CD4-positive, alpha-beta T cell treated with Interleukin-17A for 4 hours (primary cell): ENCODE measurements at places on chromosomes 1 and 21.
A peak's percentile ranks its signal among the peaks of the same experiment; 100 is the strongest.

GRCh38 chr1:197320991-197321531 is 53.0 kb downstream of the CRB1 start:
- DNase-seq = no peak

GRCh38 chr1:165344198-165344597 is 12.3 kb downstream of the LMX1A start:
- DNase-seq = no peak

GRCh38 chr1:6028042-6028850 is 17.4 kb upstream of the KCNAB2 start:
- peak; percentile 77 for DNase-seq

GRCh38 chr1:231563247-231563646 is 34.8 kb downstream of the TSNAX start:
- no peak for DNase-seq

- no peak for DNase-seq
Measured at GRCh38 chr1:18118491-18118890, 10.9 kb downstream of the IGSF21 start.

DNA sequence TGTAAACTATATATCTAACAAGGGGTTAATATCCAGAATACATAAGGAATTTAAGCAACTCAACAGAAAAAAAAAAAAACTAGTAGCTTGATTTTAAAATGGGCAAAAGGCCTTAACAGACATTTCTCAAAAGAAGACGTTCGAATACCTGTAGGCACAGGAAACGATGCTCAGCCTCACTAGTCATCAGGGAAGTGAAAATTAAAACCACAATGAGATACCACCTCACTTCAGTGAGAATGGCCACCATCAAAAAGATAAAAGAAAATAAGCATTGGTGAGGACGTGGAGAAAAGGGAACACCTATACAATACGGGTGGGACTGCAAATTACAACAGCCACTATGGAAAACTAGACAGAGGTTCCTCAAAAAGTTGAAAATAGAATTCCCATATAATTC is 37.3 kb downstream of the NPHP4 start:
- DNase-seq = no peak

- DNase-seq = no peak
Measured at GRCh38 chr1:199735660-199736059, 291.9 kb upstream of the NR5A2 start.

DNA sequence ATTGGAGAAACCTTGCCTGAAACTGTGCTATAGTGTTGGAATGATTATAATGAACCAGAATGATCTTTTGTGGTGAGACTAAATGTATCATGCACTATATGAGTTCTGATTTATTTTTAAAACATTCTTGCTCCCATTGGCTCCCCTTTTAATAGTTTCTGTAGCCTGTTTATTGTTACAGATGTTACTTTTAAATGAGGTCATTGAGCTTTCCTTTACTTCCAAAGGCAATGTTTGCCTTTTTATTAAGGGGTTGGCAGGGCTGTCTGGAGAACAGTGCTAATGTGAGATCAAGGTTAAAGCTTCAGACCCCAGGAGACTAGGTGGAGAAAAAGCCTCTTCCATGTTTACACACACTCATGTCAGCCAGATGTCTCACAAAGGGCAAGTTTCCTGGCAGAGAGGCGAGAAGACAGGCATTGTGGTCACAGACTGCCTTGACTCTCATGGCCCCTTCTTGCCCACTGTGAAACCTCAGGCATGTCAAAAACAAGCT is 120.6 kb upstream of the RAVER2 start:
- no peak for DNase-seq

DNA sequence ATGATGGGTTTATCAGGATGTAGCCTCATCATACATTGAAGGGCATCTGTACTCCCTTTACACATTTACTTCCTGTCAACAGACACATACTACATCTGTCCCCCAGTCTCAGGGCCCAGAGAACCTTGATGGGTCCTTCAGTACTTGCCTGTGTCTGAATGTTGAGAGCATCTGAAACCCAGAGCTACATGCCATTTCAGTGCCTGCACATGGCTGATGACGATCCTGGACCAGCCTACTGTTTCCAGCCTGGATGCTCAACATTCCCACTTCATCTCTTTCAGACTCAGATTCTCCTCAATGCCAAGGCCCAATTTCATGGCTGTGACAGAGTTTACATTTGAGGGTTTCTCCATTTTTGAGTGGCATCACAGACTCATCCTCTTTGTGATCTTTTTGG is at the start of gene OR10J4:
TSS of gene OR10J4 (plus strand) at position 301 of the 400 bp plus-strand sequence.
- DNase-seq = no peak

DNA sequence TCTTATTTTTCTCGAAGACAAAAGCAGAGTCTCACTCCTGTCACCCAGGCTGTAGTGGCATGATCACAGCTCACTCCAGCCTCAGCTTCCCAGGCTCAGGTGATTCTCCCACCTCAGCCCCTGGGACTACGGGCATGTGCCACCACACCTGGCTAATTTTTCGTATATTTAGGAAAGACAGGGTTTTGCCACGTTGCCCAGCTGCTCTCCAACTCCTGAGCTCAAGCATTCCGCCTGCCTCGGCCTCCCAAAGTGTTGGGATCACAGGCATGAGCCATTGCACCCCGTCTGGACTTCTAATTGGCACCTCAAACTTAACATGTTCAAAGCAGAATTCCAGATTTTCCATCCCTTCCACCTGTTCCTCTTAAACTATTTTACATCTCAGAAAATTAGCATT is 19.0 kb upstream of the LRRC8C start:
- no peak for DNase-seq

- DNase-seq = no peak
Measured at GRCh38 chr1:39416609-39417008, 74.8 kb upstream of the BMP8A start.

DNA sequence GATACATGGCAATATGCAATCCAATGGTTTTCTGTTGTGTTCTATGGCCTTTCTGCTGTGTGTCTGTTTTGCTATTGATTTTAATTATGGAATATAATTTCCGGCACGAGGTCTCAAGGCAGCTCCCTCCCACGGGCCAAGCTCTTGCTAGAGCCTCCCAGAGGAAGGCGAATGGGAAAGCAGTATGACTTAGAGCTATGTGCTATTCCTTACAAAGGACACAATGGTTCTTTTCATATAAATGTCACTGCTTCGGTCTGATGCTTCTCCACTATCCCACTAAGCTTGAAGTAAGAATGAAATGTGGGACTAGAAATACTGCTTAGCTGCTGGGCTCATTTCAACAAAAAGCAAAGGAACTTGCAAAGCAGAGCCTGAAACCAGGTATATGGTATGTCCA is 322.2 kb upstream of the BEND5 start:
- DNase-seq = no peak

DNA sequence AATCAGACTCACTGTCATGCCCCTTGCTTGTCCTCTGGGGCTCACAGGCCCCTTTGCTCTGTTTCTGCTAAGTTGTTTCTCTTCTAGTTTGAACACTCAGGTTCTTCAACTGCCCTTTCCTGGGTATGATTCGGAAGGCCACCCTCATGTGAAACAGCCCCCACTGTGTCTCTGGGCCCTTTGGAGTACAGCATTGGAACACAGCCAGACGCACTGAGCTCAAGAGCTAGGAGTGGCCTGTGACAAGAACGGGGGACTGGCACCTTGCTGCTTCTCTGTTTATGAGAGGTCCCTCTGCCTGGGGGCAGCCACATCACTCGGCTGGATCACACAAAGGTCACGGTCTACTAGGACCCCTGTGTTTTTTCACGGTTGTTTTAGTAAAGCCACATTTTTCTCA is 114.4 kb upstream of the ZC3H12A start:
- DNase-seq = no peak

- DNase-seq = peak; percentile 34
Measured at GRCh38 chr1:47444562-47445465, 7.0 kb downstream of the FOXD2 start.

DNA sequence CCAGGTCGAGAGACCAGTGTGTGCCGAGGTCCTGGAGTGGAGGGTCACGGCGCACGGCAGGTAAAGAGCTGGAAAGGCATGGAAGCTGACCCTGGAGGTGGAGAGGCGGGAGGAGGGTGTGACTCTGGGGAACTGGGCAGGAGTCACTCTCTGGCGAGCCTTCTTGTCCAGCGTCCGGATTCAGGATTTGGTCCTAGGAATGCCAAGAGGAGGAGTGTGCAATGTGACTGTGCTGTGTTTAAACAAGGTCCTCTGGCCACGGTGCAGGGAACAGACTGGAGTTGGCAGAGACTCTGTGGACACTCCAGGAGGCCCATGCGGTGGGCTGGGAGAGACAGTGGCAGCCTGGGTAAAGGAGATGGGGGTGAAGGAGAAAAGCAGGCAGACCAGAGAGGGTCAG is 64.2 kb upstream of the CASZ1 start:
- DNase-seq = no peak

DNA sequence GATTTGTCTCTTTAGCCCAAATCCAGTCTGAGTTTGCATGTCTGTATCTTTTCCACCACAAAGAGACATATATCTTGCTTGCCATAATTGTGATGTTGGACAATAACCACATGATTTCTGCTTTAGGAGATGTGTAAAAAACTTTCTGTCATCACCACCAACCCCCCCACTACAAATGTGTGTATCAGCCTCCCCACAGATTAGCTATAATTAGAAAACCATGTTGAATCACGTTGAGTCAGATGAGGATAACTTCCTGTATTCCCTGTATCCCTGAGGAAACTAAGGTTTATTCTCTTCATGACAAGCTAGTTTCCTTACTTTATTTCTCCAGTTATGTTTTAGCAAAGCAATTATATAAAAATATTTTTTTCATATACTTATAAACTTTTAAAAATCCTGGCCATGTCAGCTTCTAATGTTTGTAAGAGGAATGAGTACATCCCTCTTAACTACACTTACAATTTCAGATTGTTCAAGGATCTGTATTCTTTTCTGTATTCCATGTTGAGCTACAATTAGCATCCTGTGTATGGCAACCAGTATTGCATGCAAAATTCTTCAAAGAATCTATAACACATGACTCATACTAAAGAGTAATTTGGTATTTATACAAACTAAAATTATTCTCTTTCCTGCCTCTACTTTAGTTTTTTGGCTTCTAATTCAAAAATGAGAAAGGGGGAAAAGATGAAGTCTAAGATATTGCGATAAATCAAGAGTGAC is 143.0 kb downstream of the FMN2 start:
- DNase-seq = no peak

GRCh38 chr1:2591581-2592261 is 5.1 kb downstream of the PRXL2B start:
- no peak for DNase-seq

- DNase-seq = no peak
Measured at GRCh38 chr21:18529254-18529653, 125.7 kb upstream of the TMPRSS15 start.

- DNase-seq = no peak
Measured at GRCh38 chr1:58901008-58901407, 117.2 kb upstream of the JUN start.

GRCh38 chr1:170640581-170640980 is 23.4 kb upstream of the PRRX1 start:
- no peak for DNase-seq

GRCh38 chr1:18309552-18310155 is 171.1 kb upstream of the KLHDC7A start:
- no peak for DNase-seq

- no peak for DNase-seq
Measured at GRCh38 chr21:45384656-45385548, 20.1 kb upstream of the COL18A1 start.

GRCh38 chr1:163834778-163835177 is 513.0 kb downstream of the NUF2 start:
- no peak for DNase-seq

DNA sequence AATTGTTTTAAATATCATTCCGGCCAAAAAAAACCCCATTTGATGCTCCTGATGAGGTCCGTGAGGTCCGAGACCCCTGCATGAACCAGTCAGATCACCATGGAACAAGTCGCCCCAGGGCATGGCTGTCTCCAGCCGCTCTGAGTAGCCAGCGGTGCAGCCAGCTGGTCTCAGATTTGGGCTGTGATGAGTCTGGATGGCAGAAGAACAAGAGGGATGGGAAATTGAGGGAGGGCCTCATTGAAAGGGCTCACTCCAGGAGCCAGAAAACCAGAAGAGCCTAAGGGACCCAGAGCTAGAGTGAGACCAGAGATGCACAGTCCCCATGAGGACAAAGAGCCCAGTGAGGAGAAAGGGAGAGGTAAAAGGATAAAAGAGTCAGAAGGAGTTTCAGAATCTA is 174.0 kb downstream of the TOMM20 start:
- no peak for DNase-seq

GRCh38 chr1:203656796-203657747 is 30.4 kb downstream of the ATP2B4 start:
- no peak for DNase-seq

DNA sequence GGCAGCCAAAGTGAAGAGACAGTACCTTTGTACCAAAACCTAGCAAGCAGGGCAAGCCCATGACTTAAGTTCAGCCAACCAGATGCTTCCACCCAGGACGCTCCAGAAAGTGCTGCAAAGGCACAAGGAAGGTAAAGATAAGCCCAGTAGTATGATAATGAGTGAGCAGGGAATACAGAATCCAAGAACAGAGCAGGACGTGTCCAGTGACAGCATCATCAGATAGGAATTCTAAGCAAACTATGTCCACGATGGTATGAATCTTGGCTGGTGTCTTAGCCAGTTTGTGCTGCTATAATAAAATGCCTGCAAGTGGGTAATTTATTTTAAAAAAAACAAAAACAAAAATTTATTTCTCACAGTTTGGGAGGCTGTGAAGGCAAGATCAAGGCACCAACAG is 13.6 kb downstream of the GJA4 start:
- no peak for DNase-seq

GRCh38 chr1:112855152-112855828 is 100.7 kb downstream of the SLC16A1 start:
- DNase-seq = no peak

DNA sequence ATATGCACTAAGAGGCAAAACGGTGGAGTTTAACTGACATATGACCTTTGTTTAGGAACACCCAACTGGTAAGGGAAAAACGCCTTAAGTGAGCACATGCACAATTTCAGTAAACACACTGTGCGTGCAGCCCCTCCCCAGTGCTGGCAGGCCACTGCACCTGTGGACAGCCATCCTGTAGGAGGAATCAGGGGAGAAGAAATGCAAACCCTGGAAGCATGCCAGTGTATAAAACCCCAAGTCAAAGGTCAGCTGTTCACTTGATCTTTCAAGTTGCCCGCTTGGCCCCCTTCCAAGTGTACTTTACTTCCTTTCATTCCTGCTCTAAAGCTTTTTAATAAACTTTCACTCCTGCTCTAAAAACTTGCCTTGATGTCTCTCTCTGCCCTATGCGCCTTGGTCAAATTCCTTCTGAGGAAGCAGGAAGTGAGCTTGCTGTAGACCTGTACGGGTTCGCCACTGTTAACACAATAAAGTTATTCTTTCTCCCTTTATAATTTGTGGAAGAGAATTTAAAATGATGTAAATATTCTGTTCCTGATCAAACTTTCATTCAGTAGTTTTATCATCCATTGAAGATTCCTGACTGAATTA is 31.8 kb downstream of the USP25 start:
- DNase-seq = no peak

GRCh38 chr1:181122222-181122621 is 33.7 kb downstream of the IER5 start:
- no peak for DNase-seq

DNA sequence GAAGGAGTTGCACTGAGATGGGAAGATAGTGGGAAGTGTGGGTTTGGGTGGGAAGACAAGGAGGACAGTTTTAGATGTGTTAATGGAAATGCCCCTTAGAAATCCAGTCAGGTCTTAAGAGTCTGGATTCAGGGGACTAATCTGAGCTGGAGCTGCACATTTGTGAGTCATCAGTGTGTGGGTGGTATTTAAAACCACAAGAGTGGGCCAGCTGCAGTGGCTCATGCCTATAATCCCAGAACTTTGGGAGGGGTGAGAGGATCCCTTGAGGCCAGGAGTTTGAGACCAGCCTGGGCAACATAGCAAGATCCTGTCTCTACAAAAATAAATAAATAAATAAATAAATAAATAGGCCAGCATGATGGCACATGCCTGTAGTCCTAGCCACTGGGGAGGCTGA is 40.9 kb upstream of the SLC6A9 start:
- DNase-seq = no peak
